Large intestine (tissue), 12 donors: ENCODE measurements at places on chromosomes 7 and 10. TPM values are rescaled to one million over a fixed set of nuclear protein-coding genes. Genes with fewer than 3 reads are reported as not detected.

Gene SH2B2
- polyA plus RNA-seq, result 1.6 TPM

Gene NEUROD6
- polyA plus RNA-seq, result 1.6 TPM

Gene FRMD4A
- polyA plus RNA-seq, result 19.8 TPM

Gene OR13A1
- 0.06 TPM for polyA plus RNA-seq

Gene DEPP1
- polyA plus RNA-seq, result 13.4 TPM

Gene OLAH
- polyA plus RNA-seq, result not detected

Gene ATOH7
- polyA plus RNA-seq, result 1.4 TPM

Gene LRRD1
- polyA plus RNA-seq, result 0.19 TPM

Gene OR2A12
- polyA plus RNA-seq, result 0.04 TPM

Gene ABCA13
- polyA plus RNA-seq, result 0.28 TPM

Gene TACR2
- 8.2 TPM for polyA plus RNA-seq

Gene ARHGAP22
- 2.7 TPM for polyA plus RNA-seq

Gene PDK4
- polyA plus RNA-seq, result 13.6 TPM

Gene TRDMT1
- 6.2 TPM for polyA plus RNA-seq

Gene ODAD2
- polyA plus RNA-seq, result 0.61 TPM

Gene TEX36
- polyA plus RNA-seq, result 0.07 TPM

Gene HECW1
- 0.36 TPM for polyA plus RNA-seq

Gene MBL2
- 0.09 TPM for polyA plus RNA-seq
